ENCODE measurements at places on chromosomes 4 and X. TPM values are rescaled to one million over a fixed set of nuclear protein-coding genes. Genes with fewer than 3 reads are reported as not detected.

The HTRA3 gene
- total RNA-seq = not detected

The SASH3 gene
- 123 TPM for total RNA-seq

The SYAP1 gene
- total RNA-seq = 20.4 TPM

The KLKB1 gene
- total RNA-seq = not detected

The S100P gene
- total RNA-seq = 3.4 TPM

The SH2D1A gene
- total RNA-seq = 40.9 TPM

The GPC3 gene
- 0.63 TPM for total RNA-seq

The HTN1 gene
- total RNA-seq = not detected

The NOCT gene
- 24.9 TPM for total RNA-seq

The ALB gene
- not detected for total RNA-seq

The TMPRSS11D gene
- not detected for total RNA-seq

Data from activated CD8-positive, alpha-beta T cell treated with anti-CD3 and anti-CD28 coated beads for 36 hours (primary cell).